ENCODE measurements at places on chromosomes 16 and 17. TPM values are rescaled to one million over a fixed set of nuclear protein-coding genes. Genes with fewer than 3 reads are reported as not detected.

- no peak overlapping the region for H3K4me3 ChIP-seq
- no peak overlapping the region for H3K27ac ChIP-seq
- H3K27me3 ChIP-seq: peaks cover 28% of the 10 kb centered on the region
- H3K4me1 ChIP-seq: peaks cover 29% of the 10 kb centered on the region
- DNase-seq: no peak
Measured at GRCh38 chr17:50268026-50268425, 6.2 kb upstream of the TMEM92 start.

- DNase-seq: no peak
- H3K4me1 ChIP-seq: peaks cover 7% of the 10 kb centered on the region
- no peak overlapping the region for H3K27ac ChIP-seq
- no peaks in the 10 kb centered on the region for H3K36me3 ChIP-seq
Measured at GRCh38 chr17:77566566-77567138, 391.9 kb upstream of the TNRC6C start.

GRCh38 chr16:89720551-89720812 is 216 bp downstream of the VPS9D1 start:
- H3K27ac ChIP-seq: peak overlapping the region; percentile 88
- peaks cover 81% of the 10 kb centered on the region for H3K4me1 ChIP-seq
- peaks cover 57% of the 10 kb centered on the region for H3K36me3 ChIP-seq
- peak; percentile 61 for DNase-seq
- H3K4me3 ChIP-seq: peak overlapping the region; percentile 98

PYY gene
- not detected for total RNA-seq

KCNG4 gene
- total RNA-seq: not detected

- peak overlapping the region; percentile 86 for H3K27ac ChIP-seq
- DNase-seq: peak; percentile 96
- H3K27me3 ChIP-seq: no peaks in the 10 kb centered on the region
- H3K4me1 ChIP-seq: peaks cover 21% of the 10 kb centered on the region
Measured at GRCh38 chr16:3106205-3106928, 6.0 kb upstream of the ZNF205 start.

DNA sequence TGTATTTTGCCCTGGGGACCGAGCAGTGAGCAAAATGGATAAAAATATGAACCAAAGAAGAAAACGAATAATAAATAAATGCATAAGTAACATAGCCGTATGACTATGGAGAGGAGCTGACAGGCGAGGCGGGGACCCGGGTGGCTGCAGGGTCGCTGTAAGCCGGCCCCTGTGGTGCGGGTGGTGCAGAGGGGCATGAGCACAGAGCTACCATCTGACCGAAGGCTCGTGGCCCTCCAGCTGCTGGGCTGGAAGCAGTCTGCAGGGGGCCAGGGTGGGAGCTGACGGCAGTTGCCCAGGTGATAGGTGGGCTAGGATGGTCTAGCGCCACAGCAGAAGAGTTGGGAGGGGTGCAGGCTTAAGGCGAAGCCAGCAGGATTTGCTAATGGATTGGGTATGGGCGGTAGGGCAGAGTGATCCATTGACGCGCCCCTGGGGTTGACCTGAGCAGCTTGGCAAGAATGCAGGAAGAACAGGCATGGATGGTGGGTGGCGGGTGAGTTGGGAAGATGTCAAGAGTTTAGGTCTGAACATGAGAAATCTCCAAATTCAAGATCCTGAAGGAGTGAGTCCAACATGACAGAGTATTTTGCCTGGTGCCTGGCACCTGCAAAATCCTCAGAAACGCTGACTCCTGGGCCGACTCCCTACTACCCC is 228.0 kb downstream of the FOXL1 start:
- H3K4me1 ChIP-seq: no peaks in the 10 kb centered on the region
- no peaks in the 10 kb centered on the region for H3K36me3 ChIP-seq
- no peak overlapping the region for H3K4me3 ChIP-seq
- peaks cover 49% of the 10 kb centered on the region for H3K27me3 ChIP-seq
- H3K27ac ChIP-seq: no peak overlapping the region

GRCh38 chr16:68091380-68092261 is 6.5 kb downstream of the NFATC3 start:
- no peak overlapping the region for H3K4me3 ChIP-seq
- H3K27me3 ChIP-seq: no peaks in the 10 kb centered on the region
- H3K36me3 ChIP-seq: peaks cover 2% of the 10 kb centered on the region
- DNase-seq: no peak
- H3K4me1 ChIP-seq: peaks cover 34% of the 10 kb centered on the region

DNA sequence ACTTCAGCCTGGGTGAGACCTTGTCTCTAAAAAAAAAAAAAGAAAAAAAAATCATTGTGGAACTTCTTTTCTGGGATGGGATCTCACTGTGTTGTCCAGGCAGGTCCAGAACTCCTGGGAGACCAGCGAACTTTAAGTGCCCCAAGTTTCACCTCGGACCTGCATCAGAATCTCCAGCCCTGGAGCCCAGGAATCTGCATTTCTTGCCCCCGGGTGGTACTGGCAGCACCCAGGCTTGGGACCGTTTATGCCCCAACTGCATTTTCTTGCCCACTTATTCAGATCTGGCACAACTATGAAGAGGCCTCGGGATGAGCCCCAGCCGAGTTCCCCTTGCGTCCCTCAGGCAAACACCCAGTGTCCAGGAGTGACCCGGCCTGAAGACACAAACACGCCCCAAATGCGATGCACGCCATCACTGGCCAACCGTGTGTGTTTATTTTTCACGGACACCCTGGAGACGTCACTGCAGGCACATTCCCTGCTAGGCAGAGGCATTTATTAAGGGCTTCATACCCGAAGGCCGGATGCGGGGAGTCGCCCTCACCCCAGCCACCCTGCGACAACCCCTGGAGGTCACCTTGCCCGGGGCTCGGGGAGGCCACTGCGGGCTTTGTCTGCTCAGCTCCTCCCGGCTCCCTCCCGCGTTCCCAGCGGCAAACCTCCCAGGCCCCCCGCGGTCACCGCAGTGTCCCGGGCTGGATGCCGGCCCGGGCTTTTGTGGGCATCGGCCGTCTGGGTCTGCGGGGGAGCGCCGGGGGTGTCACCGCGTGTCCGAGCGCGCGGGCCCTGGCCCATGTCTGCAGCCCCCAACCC is 684 bp upstream of the SPIRE2 start:
- H3K27ac ChIP-seq: peak overlapping the region; percentile 78
- H3K4me1 ChIP-seq: peaks cover 9% of the 10 kb centered on the region
- no peak for DNase-seq
- no peaks in the 10 kb centered on the region for H3K27me3 ChIP-seq

TM4SF5 gene
- total RNA-seq: not detected

DNA sequence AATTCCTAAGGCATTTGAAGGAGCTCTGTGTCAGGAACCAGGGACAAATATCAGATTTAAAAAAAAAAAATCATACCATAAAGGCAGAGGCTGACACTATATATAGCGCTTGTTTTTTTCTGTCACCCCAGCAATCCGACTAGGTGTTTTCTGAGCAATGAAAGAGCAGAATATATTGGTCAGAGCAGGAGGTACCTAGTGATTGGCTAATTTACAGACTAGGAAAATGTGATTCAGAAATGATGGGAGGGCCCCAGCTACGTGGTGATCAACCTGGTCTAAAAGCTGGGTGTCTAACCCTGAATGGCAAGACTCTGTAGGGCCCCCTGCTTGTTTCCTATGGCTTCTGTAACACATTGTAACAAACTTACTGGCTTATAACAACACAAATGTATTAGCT is 195.5 kb upstream of the XYLT1 start:
- H3K4me3 ChIP-seq: no peak overlapping the region
- no peak for DNase-seq
- H3K27me3 ChIP-seq: peaks cover 6% of the 10 kb centered on the region

ADORA2B gene
- total RNA-seq: 10.7 TPM

HSD11B2 gene
- total RNA-seq: 2.0 TPM

DNA sequence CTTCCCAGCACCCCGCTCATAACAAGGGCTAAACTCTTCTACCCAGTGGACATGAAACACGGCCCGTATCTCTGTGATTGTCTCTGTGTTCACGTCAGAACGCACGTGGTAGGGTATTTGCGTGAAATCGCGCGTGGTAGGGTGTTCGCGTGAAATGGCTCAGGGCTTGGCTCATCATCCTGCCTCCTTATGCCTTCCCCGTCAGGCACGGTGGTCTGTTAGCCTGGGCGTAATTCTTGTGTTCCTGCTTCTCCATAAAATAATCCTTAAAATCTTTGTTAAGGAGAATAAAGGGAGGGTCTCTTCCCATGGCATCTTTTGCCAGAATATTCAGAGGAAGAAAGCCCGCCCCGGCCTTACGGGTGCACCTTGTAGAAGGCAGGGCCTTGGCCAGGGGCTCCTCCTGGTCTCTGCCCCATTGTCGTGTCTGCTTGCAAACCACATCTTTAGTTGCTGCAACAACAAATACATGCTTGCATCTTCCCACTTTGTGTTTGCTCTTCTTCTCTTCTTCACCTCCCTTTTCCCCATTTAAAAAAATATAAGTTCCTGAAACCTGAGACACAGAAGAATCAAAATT is 116.7 kb upstream of the CHMP6 start:
- no peaks in the 10 kb centered on the region for H3K27me3 ChIP-seq
- H3K4me1 ChIP-seq: peaks cover 4% of the 10 kb centered on the region

DNA sequence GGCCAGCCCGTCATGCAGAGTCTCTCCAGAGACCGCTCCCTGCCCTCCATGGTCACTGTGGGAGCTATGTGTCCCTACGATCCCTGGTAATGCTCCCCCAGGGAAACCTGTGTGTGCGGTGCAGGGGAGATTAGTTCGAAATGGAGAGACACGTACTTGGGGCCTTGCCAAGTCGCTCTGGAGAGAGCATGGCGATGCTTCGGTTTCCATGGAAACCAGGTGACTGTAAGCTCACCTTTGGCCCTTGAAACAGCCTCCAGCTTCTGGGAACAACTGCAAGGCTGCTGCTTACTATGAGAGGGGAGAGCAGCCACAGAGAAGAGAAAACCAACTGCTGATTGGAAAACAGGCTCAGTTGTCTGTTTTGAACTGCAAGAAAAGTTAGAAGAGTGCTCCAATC is 879.7 kb upstream of the EEF2KMT start:
- no peak overlapping the region for H3K4me3 ChIP-seq
- no peak for DNase-seq
- H3K27ac ChIP-seq: no peak overlapping the region
- no peaks in the 10 kb centered on the region for H3K4me1 ChIP-seq
- H3K36me3 ChIP-seq: no peaks in the 10 kb centered on the region

MRPL58 gene
- total RNA-seq: 70.2 TPM

GRCh38 chr17:29331075-29331707 is 37.2 kb upstream of the NUFIP2 start:
- no peak for DNase-seq
- no peaks in the 10 kb centered on the region for H3K36me3 ChIP-seq
- no peaks in the 10 kb centered on the region for H3K4me1 ChIP-seq
- no peak overlapping the region for H3K4me3 ChIP-seq

DNA sequence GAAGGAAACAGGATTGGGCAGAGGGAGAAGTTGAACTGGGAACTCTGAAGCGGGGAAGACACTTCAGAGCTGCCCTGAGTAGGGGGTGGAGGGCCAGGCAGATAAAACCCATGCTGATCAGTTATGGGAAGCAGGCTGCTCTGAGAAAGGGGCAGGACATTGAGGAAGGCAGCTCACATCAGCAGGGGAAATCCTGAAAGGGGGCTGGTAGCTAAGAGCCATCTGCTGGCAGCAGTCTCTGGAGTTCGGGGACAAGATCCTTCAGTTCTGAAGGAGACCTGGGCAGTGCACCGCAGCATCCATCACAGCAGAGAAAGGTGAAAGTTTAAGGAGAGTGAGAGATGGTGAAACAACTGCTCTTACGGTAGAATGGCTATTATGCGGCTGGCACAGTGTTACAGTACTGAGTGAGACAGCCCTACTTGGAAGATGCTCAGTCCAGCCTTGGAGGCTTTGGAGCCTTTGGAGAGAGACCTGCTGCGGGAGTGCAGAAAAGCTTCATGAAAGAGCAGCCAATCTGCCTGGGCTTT is 5.4 kb upstream of the KIF18B start:
- no peaks in the 10 kb centered on the region for H3K36me3 ChIP-seq
- H3K4me3 ChIP-seq: no peak overlapping the region
- no peak overlapping the region for H3K27ac ChIP-seq
- peaks cover 4% of the 10 kb centered on the region for H3K4me1 ChIP-seq
- DNase-seq: no peak

- no peaks in the 10 kb centered on the region for H3K36me3 ChIP-seq
- H3K4me3 ChIP-seq: no peak overlapping the region
- H3K27me3 ChIP-seq: peaks cover 41% of the 10 kb centered on the region
- H3K4me1 ChIP-seq: no peaks in the 10 kb centered on the region
- no peak for DNase-seq
Measured at GRCh38 chr17:953767-954166, 25.8 kb downstream of the NXN start.
